ENCODE measurements at places on chromosomes 2 and 18.

DNA sequence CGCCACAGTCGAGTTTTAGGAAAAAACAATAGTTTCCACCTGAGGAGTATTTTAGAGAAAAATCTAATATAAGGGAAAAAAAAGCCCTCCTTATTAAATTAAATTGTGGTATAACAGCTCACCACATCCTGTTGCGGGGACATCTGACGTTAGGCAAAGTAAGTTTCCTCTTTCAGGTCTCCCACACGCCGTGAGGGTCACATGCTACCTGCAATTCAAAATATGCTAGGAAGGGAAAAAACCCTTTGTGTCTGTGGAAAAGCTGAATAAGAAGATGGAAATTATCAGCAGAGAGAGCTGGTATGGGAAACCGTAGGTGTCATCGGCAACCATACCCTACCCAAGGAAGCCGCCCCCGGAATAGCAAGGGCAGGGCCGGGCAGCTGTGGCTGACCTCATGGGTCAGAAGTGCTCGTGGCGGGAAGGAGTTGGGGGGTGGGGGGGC is 128.0 kb downstream of the NFATC1 start:
- no peak for DNase-seq

- no peak for DNase-seq
These were observed 533.1 kb upstream of the CHAC2 start for GRCh38 chr2:53234548-53234903.

GRCh38 chr2:163077241-163077640 is 238.7 kb upstream of the KCNH7 start:
- no peak for DNase-seq

DNA sequence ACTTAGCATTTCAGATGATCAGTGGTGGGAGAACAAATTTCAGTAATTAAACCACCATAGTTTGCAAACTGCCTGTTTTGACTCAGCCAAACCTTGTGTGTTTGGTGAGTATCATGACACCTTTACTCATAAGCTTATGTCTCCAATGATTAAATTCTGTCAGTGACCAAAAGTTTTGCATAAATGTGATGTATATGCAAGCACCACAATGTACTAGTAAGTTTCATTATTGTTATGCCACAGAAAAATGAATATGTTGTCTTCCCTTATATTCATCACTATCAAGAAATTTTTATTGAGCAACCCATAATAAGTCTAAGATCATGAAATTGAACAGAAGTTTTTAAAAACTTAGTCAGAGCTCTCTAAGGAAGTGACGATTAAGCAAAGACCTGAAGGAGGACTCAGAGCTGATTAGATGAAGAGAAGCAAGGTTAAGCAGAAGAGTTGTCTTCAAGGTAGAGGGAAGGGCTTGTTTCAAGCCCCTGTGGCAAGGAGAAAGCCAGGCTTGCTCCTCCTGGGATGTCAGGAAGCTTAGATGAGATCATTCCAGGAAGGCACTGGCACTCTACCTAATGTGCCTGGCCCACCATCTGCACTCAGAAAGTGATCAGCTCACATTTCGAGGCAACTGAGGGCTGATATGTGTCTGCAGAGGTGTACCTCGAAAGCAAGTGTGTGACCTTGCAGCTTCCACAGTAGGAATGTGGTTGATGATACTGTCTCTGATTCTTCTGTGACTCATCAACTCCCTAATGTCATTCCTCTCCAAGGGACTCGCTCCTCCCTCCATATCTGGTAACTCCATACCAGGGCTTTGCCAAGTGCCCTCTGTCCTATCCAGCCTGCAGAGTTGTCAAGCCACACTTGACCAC is 54.7 kb downstream of the KCTD18 start:
- DNase-seq: no peak

GRCh38 chr18:23131693-23132319 is 3.5 kb upstream of the CABLES1 start:
- DNase-seq: peak; percentile 57

DNA sequence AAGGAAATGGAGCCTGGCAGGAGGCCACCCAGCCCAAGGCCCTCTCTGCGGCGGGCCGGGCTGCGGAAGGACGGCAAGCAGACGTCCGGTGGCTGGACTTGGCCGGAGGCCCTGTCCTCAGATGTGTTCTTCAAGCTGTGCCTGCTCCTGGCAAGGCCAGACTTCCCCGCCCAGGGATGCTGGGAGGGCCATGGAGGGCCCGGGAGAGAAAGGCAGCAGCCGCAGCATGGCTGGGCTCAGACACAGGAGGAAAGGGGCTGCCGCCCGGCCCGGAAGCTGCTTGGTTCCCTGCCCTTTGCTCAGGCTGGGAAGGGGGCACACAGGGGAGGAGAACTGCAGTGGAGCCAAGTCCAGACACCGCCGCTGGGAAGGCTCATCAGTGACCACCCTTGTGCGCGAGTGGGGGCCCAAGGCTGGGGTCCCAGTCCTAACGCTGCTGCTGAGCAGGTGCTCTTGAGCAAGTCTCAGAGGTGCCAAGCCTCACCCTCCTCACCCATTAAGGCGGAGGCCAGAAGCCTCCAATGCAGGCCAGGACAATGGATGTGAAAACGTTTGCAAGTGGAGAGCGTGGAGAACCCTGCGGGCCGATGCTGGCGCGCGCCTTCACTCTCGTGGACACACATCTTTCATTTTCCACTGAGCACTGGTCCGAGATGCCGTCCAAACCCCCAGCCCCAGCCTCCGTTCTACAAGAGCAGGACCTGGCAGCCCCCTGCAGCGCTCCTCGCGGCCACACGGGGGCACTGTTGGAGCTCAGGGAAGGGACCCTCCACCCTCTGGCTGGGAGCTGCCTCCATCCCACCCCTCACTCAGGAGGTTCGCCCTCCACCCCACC is 7.9 kb downstream of the CROCC2 start:
- peak; percentile 21 for DNase-seq

GRCh38 chr2:108905906-108906305 is 83.1 kb downstream of the EDAR start:
- DNase-seq: no peak

GRCh38 chr18:74081966-74082741 is 65.5 kb downstream of the FBXO15 start:
- DNase-seq: no peak

- DNase-seq: no peak
These were observed 61.3 kb downstream of the GDF7 start for GRCh38 chr2:20728114-20728758.

DNA sequence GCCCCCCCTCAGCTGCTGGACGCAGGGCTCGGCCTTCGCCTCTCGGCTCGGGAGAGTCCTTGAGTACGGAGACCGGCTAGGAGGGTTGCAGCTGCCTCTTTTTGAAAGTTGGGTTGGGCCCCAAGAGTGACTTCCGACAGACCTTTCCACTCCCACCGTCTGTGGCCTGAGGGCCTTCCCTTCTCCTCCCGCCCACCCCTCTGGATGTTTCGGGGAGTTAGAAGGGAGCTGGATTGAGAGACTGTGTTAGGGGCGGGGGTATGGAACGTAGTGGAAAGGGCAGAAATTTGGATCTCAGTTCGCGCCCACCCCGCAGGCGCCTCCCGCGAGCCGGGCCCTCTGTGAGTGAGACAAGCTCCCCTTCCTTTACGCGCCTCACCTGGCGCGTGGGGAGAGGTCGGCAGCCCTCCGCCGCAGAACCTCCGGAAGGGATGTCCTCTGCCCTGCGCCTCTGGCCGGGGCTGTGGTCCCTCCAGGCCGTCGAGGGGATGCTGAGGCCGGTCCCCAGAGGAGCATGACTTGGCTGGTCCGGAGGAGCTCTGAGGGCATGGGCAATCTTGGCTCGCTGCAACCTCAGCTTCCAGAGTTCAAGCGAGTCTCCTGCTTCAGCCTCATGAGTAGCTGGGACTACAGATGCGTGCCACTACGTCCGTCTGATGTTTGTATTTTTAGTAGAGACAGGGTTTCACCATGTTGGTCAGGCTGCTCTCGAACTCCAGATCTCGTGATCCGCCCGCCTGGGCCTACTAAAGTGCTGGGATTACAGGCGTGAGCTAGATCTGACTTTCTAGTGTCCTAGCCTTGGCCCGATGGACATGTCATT is 15.9 kb downstream of the C2orf74 start:
- DNase-seq: no peak

DNA sequence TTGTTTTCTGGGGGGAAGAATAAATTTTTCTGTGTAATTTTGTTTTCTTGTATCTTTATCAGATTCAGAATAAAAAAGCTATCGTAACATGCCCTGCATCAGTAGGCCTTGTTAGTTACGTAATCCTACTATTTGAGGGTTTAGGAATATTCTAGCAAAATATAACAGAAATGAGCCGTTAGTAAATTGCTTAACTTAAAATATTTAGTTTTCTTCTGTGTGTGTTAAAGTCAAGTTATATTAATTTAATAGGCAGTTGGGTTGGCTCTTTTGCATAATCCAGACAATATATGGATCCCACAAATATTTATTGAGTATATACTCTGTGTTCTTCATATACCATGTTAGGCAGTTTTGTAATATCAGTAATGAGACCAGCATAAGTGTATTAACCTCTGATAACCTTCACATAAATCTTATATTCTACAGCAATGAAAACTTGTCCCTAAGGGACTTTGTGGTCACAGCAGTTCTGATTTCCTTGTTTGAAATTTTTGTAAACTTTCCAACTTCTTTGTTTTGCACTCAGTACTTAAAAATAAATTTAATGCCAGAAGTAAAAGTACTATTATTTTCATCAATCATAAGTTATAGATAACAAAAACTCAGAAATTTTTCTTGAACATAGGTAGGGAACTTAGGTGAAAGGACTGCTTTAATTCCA is 151.9 kb downstream of the FMNL2 start:
- DNase-seq: no peak

DNA sequence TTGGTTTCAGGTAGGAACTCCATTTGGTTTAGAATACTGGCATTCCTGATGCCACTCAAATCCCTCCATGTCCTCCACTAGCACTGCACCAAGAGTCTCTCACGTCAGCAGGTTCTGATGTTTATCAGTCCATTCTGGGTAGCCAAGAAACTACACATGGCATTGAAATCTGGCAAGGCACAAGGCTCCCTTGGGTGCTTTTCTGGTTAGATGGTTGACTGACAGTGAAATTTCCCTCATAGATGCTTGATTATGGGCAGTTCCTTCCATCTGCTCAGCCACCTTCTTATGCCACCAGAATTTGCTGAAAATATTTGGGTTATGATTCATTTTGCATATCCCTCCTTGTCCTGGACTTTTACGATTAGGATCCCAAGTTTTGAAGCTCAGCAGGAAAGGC is 32.6 kb downstream of the EDAR start:
- no peak for DNase-seq

- DNase-seq: no peak
These were observed 255.9 kb upstream of the MYT1L start for GRCh38 chr2:2586931-2587330.

DNA sequence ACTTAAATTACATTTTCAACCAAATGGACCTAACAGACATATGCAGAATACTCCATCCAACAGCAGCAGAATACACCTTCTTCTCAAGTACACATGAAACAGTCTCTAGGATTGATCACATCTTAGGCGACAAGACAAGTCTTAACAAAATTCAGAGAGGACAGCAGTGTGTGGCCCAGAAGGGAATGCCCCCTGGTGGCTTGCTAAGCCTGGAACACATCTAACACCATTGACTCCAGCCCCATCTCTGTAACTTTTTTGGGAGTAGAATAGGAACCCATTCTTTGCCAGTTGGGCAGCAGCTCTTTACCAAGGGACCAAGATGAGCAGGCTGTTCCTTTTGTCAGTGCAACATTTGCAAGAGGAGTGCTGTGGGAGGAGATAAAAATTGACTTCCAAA is 249.9 kb downstream of the PLCL1 start:
- DNase-seq: no peak

- peak; percentile 14 for DNase-seq
These were observed 50.1 kb downstream of the UBR3 start for GRCh38 chr2:169877398-169877797.

- peak; percentile 78 for DNase-seq
These were observed 140.5 kb upstream of the PELI1 start for GRCh38 chr2:64284751-64285150.

GRCh38 chr2:201754717-201755415 is 25.9 kb downstream of the ALS2 start:
- DNase-seq: no peak

DNA sequence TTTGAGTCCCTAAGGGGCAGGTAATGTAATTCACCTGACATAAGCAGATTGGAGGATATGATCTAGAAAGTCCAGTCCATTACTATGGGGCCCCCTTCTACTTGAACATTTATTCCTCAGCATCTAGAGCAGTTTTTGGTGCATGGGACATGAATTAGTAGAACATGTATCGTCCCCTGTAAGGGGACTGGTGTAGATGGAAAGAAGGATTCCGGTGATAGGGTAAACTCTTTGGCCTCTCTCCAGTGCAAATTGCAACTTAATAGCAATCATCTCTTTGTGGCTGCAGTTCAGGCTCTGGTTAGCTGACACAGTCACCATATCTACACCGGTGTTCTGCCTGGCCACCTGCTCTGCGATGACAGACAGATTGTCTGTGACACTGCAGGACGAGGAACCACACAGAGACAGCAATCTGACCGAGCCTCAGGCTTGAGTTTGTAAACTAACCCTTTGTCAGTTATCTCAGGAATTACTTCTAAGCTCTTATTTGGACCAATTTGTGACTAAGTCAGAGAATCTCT is 6.4 kb upstream of the SLC8A1 start:
- DNase-seq: no peak

GRCh38 chr18:31246460-31246859 is 71.5 kb upstream of the DSG1 start:
- DNase-seq: no peak

Measured in NCI-H1694 treated with DMSO at 0.1 percent for 48 hours (cell line).